ENCODE measurements at places on chromosomes 4 and X.

- DNase-seq, result no peak
Measured at GRCh38 chr4:182819751-182820150, 97.4 kb downstream of the DCTD start.

DNA sequence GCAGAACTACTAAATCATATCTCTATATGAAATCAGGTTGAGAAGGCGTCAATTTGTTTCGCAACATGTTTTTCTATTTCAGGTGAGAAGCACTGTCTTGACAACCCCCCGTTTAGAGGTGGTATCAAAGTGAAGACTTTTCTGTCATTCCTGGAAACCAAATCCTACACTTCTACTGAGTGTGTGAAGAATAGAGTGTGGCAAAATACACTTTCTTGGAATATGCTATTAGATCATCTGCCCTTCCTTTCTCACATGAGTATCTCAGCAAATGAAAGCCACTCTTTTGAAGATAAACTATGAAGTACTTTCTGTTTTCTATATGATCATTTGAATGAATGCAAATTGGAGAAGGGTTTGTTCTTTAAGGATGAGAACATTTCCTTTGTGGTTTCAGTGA is 174.0 kb upstream of the FMR1 start:
- DNase-seq, result no peak

DNA sequence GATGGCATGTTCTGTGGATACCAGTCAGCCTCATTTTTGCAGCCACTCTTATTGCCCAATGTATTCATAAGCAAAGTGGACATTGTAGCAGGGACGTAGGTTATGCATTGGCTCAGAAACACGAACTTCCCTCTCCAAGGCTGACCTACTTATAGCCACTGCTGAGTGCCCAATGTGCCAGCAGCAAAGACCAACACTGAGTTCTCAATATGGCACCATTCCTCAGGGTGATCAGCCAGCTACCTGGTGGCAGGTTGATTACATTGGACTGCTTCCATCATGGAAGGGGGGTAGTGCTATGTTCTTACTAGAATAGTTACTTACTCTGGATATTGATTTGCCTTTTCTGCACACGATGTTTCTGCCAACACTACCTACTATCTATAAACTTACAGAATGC is 306.9 kb downstream of the KCNIP4 start:
- DNase-seq, result no peak

DNA sequence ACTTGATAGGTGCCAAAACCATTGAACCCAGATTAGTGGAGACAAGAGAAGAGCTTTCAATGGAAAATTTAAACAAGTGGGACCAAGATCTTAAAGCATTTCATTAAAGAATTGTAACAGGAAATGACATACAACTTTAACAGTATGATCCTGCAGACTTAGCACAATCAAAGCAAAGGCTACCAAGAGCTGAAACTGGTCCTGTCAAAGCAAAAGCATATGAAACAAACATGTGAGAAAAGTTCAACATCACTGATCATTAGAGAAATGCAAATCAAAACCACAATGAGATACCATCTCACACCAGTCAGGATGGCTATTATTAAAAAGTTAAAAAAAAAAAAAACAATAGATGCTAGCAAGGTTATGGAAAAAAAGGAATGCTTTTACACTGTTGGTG is 425.6 kb downstream of the IL1RAPL1 start:
- DNase-seq, result no peak

DNA sequence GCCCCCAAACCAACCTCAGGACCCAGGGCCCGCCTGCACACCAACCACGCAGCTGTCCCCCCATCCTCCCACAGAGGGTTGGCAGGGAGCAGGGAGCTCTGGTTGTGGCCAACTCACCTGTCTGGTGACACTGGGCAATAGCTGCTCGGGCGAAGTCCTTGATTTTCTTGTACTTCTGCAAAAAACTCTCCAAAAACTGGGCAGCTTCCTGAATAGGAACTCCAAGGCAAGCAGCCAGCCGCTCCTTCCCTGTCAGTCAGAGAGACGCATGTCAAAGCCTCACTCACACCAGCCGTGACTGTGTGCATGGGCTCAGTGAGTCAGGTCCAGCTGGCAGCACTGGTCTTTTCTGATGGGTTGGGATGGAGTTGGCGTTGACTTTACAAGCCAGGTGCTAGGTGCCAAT is 26.4 kb downstream of the NAT8L start:
- no peak for DNase-seq

DNA sequence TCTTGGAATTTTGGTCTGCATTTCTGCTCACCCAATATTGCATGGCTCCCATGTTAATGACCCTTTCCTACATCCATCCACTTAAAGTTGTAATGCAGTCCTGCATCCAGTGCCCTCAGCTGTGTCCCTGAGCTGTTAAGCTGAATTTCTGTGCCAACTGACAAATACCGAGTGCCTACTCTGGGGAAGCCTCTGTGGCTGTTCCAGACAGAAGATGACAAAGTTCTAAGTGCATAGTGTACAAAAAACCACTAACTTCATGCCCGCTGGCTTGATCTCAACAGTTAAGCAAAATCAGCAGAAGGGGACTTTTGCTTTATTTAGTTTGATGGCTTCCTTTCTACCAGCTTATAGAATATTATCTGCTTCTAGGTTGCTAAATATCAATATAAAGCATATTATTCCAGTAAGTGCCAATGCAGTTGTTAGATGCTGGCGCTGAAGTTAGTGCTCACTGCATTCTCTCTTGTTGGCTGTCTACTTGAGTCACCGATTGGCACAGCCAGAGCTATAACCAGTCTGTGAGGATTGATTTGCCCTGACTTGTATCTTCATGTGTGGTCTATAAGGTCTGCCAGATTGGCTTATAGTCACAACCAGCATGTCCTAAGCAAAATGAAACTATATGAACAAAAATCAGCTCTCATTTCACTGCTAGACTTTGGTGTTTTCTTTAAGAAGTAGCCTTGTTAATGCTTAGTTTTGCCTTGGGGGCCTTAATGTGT is 98.9 kb downstream of the KLHL8 start:
- DNase-seq, result no peak

DNA sequence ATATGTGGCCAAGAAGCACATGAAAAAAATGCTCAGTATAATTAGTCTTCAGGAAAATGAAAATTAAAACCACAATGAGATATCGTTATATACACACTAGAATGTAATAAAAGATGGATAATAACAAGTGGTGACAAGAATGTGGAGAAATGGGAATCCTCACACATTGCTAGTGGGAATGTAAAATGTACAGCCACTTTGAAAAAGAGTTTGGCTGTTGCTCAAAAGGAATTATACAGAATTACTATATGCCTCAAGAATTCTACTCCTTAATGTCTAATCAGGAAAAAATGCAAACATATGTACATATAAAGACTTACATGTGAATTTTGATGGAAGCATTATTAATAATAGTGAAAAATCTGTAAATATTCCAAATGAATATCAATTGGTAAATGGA is 102.2 kb downstream of the SPCS3 start:
- no peak for DNase-seq

GRCh38 chr4:123589301-123589700 is 192.7 kb downstream of the SPRY1 start:
- no peak for DNase-seq

- DNase-seq, result no peak
Measured at GRCh38 chrX:87105131-87105530, 412.5 kb upstream of the KLHL4 start.

- no peak for DNase-seq
Measured at GRCh38 chrX:7582191-7582590, 260.8 kb upstream of the VCX start.

- DNase-seq, result no peak
Measured at GRCh38 chrX:23374291-23374690, 39.6 kb downstream of the PTCHD1 start.

DNA sequence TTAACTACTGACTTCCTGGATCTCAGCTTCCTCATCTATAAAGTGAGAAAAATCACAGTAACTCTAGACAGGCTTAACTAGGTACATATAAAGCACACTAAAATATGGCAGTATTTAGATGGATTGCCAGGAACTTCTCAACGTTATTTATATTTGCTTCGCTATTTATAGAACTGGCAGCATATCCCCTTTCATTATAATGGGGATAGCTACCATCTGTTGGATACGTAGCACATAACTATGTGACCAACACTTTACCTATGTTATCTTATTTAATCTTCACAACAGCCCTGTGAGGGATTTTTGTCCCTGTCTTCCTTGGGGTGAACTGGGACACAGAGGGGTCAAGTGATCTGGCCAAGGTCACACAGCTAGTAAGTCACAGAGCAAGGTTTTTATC is 64.6 kb downstream of the ENPEP start:
- no peak for DNase-seq

Measured in head of caudate nucleus (tissue), 42 donors.